Gastrocnemius medialis (tissue), 4 donors: ENCODE measurements at places on chromosomes 5 and 9. TPM values are rescaled to one million over a fixed set of nuclear protein-coding genes. Genes with fewer than 3 reads are reported as not detected.

POLR3G gene
- total RNA-seq: 4.9 TPM

PCDHB7 gene
- 0.24 TPM for total RNA-seq

DIMT1 gene
- 28.3 TPM for total RNA-seq

ARL10 gene
- 3.4 TPM for total RNA-seq

MAMDC2 gene
- total RNA-seq: 9.0 TPM

PRDM9 gene
- total RNA-seq: not detected

SLC46A2 gene
- total RNA-seq: 0.13 TPM

SPOCK1 gene
- 33.8 TPM for total RNA-seq

ACOT12 gene
- total RNA-seq: not detected

- DNase-seq: no peak
Measured at GRCh38 chr9:129320575-129321285, 142.7 kb upstream of the IER5L start.

DNA sequence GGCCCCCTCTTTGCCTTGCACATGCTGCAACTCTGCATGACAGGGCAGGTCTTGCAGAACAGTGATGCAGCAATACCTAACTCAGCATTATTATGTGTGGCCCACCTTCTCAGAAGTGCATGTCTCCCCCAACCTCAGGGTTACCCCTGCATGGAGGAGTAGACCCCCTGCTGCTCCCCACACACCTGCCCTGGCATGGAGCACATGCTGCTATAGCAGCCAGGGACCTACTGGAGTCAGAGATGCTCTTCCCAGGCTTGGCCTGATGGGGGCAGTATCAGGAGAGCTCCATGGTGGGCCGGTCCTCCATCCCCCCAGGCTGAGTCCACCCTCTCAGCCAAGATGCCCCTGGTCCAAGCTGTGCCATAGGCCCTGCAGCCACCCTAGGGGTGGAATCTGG, 13.2 kb upstream of the BOD1 start:
- DNase-seq: no peak

GRCh38 chr5:179765400-179765799, 28.4 kb upstream of the LTC4S start:
- no peak for DNase-seq

GRCh38 chr9:101626295-101626694, 31.5 kb upstream of the PPP3R2 start:
- DNase-seq: no peak

DNA sequence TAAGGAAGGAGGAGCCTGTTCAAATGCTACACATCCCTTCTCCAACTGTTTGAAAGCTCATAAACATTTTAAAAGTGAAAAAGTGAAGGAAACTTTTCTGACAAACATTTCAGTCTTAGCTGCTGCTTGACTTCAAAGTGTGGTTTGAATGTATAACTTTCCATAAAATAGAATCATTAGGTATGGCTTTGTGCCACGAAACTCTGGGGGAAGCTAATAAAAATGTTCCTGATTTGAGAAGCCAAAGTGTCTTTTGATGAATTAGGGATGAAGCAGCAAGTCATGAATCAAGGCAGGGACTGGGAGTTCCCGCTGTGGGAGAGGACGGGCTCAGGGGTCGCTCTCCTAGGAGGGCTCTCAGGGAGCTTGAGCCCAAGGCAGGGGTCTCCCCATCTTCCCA, 15.3 kb downstream of the MVB12B start:
- DNase-seq: no peak

DNA sequence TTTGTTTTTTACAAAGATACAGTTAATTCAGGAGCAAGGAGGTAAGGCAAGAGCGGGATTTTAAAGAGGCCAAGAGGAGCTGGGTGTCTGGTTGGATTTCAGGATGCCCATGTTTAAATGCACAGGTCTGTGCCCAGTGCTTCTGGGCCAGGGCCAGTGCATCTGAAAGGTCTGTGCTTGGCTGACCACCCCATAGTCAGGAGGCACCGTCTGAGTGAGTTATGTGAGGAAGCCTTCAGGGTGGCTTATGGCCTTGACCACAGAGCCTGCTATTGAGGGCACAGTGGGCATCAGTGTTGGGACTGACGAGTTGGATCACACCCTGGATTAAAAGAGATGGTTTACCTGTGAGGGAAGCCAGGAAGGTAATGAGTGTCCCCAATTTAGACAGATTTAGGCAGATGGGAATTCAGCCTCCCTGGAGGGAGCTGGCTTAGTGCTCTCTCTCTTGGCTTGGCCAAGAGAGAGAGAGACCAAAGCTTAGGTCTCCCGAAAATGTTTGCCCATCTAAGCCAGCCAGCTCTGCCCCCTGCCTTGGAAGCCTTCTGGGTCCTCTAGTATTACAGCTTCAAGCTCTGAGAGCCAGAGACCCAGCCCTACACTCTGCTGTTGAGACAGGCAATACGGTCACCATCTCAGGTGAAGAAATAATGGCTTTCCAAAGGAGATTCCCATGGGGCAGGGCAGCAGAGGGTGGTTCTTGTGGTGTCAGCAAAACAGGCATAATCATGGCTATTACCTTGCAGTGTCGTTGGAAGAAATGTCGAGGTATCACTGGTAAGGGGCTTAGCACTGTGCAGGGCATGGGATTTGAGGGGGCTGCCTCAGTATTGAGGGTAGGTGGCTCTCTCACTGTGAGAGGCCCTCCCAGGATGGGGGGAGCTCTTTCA, 68.6 kb downstream of the RGS3 start:
- no peak for DNase-seq

GRCh38 chr9:35754264-35754663, at the start of gene MSMP:
TSS of gene MSMP (minus strand) at chr9:35754276. CDS start at chr9:35754129, 147 bp downstream.
- DNase-seq: no peak

- DNase-seq: no peak
Measured at GRCh38 chr9:33082538-33083326, 6.3 kb upstream of the SMU1 start.

- DNase-seq: no peak
Measured at GRCh38 chr9:130943221-130943620, 4.2 kb upstream of the FIBCD1 start.

DNA sequence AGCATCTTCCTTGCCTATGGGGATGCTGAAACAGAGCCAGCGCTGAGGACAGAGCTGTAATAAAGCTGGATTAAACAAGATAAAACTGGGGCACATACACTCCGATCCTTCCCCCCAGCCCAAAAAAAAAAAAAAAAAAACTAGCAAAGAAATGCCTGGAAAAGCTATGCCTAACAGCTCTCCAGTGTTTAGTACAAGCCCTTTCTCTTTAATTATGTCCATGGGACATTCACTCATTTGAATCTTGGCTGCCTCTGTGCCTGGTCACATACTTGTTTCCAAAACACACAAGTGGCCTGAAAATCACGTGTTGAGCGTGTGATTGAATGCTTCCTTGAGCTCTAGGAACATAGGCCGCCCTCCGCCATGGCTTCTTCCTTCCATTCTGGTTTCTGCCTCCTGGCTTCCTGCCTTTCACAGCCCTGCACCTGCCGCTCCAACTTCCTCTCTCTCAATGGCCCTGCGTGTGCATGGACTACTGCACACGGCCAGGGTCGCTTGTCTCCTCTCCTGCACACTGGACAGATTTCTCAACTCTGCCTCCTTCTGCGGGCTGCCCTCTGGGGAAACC, 111.0 kb upstream of the RETREG1 start:
- DNase-seq: peak; percentile 36

DNA sequence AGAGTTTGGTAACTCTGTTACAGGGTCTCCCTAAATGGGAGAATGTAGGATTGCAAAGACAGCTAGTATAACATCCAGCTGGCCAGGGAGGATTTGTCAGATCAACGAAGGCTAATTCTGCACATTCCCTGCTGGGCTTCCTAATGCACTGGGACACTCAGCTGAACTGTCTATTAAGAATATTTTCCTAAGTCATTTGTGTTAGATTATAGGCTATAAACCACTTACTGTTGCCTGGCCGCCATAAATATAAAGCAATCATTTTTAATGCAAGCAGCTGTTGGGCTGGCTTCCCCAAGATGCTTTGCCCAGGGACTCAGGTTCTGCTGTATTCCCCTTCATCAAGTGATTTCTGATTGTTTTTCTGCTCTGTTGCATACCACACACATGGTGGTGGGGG, 35.3 kb upstream of the SLIT3 start:
- DNase-seq: no peak

GRCh38 chr5:87010736-87011135, 256.9 kb upstream of the RASA1 start:
- DNase-seq: no peak

DNA sequence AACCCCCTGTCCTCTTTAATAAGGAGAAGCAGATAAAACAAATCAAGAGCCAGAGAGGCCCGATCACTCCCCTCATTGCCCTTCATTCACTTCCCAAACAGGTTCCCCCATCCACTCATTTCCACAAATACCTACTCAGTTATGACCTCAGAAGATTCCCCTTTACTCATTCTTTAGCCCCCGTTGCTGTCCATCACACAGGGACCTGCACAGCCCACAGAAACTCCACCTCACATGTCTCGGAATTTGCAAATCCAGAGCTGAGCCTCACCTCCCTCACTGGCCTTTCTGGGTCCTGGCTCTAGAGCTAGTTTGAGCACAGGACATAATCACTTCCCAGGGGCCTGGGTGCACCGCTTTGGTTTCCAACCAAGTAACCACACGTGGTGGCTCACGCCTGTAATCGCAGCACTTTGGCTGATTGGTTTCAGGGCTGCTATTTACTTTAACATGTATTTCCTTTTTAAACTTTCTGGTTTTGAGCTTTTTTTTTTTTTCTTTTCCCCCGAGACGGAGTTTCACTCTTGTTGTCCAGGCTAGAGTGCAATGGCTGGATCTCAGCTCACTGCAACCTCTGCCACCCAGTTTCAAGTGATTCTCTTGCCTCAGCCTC, 17.8 kb downstream of the ATP6V0E1 start:
- no peak for DNase-seq

- DNase-seq: no peak
Measured at GRCh38 chr9:126589349-126589748, 24.4 kb upstream of the LMX1B start.

- no peak for DNase-seq
Measured at GRCh38 chr5:96322217-96322616, 110.8 kb downstream of the PCSK1 start.

DNA sequence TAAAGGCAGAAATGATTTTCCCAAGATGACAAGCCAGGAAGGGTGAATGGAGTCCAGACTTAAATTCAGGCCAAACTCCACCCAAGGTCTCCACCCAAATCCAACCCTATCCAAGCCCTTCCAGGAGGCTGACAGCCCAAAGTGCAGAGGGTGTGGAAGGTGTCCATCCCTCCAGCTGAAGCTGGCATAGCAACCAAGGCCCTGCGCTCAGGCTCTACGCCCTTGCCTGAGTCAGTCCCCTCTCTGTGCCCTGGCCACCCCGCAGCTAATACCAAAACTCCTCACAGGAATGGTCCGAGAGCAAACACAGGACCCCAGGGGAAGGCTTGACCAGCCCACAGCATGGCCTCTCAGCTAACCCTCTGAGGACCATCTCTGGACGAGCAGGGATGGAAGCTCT, 2.1 kb downstream of the SEPTIN8 start:
- DNase-seq: no peak

DNA sequence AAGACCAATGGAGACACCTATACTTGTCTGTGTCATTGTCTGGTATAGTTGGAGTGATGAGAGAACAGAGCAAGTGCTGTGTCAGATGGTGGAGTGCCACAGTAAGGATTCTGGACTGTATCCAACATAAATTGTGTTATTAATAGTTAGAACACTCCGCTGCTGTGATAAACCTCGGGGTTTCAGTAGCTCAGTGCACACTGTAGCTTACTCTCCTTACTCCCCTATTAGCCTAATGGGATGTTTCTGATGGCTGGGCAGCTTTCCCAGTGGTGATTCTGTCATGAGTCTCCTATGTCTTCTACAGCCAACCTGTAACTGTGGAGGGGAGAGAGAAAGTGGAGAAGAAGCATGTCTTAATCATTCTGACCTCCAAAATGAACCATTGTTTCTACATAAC, 127.6 kb upstream of the PTCH1 start:
- no peak for DNase-seq
